ENCODE measurements at places on chromosomes 3 and 15.

GRCh38 chr3:89217148-89217685 lies 109.8 kb downstream of the EPHA3 start:
- DNase-seq = no peak

GRCh38 chr3:152524198-152525140 lies 255.7 kb downstream of the MBNL1 start:
- peak; percentile 35 for DNase-seq

DNA sequence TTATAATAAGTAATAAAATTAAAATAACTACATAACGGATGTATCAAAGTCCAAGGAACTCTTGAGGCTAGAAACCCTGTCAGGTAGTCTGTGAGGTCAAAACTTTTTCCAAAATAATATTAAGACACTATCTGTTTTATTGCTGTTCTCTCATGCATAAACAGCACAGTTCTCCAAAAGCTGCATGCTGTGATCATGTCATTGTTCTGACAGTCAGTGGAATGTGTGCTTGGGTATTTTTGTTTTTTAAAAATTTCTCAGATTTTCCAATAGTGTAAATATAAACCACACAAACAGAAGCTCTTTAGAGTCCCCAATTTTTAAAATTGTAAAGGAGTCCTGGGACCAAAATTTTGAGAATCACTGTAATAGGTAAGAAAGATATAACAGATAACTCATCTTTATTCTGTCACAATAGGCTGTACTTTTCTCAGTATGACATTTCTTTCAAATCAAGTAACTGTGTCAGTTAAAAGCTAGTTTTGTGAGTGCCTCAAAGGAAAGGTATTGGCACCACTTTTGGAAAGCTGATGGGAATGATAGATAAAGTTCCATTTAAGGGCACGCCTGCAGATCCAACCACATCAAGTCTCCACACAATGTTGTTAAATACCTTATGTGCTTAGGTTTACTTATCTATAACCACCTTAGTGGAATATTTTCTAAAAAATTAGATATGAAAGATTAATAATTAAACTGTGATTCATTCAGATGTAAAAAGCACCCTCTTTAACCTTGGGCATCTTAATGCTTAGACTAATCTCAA lies 49.3 kb downstream of the CEP152 start:
- no peak for DNase-seq

DNA sequence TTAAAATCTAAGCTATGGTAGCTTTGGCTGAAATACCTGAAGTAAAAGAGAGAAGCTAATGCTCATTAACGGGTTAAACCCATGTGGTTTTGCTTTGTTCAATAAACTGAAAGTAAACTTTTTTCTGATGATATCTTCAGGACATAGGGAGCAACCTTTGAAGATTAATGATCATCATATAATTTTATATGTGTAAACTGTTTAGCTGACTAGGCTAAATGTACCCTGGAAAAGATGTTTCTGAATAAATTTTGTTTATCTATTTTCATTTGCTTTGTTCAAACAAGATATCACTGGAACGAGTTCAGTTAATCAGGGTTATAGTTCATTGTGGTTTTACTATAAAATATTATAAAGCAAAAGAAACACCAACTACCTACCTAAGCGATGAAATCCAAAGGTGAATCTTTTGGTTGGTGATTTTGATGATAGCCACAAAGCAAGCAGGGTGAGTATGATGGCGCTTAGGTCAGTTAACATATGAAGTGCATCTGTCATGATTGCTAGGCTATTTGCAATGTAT lies 11.7 kb downstream of the SLC30A4 start:
- DNase-seq = no peak

DNA sequence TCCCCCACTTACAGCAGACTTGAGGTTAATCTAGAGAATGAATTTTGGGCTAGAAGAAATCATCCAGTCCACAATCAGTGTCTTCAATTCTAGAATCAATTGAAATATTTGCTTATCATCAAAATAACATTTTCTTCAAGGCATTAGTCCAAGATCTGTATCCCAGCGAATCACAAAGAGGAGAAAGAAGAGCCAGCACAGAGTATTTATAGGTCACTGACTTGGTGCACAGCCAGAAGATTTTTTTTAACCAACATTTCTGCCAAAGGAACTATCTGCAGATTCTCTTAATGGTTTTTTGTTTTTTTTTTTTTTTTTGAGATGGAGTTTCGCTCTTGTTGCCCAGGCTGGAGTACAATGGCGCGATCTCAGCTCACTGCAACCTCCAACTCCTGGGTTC lies 178.2 kb downstream of the TNIK start:
- DNase-seq = no peak

DNA sequence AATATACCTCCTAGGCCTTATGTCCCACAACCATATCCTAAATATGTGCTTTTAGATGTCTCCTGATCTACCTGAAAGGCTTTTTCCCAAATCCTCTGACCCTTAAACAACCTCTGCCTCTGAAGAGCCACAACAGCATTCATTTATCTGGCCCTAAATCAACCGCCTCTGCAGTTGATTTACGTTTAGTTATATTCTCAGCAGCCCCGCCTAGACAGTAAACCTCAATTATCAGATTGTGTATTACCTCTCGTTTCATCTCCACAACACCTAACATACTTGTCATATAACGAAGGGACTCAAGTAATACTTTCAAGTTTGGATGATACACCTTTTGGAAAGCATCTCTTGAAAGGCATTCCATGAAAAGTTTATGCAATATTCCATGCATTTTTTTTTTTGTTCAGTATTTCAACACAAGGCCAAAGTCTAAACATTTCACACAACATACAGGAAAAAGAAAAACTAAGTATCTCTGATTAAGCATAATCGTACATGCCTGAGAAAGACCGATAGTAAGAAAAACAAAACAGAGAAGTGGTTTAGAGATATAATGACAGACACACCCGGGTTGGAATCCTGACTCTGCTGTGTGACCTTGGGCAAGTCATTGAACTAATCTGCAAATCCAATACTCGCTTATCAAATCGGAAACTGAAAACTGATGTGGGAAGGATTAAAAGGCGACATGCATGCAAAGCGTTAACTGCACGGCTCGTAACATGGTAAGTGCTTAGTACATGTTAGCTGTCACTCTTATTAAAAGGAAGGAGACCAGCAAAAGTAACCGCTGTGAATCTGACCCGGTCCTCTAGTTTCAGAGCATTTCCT lies 778 bp downstream of the CRBN start:
- DNase-seq = no peak

GRCh38 chr3:70400194-70400593 lies 87.8 kb upstream of the MDFIC2 start:
- DNase-seq = no peak

DNA sequence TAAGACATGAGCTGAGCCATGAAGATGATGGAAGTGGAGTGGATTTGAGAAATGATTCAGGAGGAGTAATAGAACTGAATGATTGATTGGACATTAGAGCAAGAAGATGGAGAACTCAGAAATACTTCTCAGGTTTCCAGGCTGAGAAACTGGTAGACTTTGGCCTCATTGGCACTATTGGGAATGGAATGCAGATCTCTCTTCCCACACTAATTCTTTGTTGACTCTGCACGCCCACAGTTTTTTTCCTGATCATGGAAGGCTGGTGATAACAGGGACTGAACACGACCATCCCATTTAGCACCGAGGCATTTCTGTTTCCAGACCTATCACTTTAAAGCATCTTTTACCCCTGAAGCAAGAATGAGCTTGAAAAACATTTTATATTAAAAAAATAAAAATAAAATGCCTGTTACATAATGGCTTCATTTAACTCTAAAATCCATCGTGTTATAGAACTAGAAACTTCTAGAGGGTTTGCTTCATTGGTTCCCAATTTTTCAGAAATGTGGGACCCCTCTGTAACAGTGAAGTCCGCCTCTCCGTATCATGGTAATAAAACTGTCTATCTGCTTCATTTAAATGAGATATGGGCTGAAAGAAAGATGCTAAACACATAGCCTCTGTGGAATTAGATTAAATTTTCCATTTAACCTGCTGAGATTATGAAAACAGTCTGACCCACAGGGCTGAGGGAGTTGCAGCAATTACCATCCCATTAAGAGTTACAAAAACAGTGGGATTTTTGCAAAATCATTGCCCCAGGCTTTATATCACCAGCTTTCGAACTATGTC lies 562.0 kb upstream of the CFAP20DC start:
- DNase-seq = no peak

DNA sequence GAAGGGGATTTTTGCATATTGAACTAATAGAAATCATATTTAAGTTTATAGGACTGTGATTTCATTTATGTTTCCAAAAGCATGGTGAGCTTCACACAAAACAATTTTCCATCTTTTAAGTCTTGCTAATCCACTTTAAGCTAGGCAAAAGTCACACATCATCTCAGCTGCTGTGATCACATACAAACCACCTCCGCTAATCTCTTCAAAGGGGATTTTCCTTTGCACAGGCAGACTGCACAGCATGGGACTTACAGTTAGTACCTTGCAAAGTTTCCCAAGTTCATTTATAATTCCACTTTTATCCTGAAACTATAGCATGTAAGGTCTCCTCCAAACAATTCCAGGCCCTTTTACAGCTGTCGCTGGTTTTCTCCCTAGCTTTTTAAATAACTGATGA lies 225.1 kb upstream of the CNTN3 start:
- no peak for DNase-seq

DNA sequence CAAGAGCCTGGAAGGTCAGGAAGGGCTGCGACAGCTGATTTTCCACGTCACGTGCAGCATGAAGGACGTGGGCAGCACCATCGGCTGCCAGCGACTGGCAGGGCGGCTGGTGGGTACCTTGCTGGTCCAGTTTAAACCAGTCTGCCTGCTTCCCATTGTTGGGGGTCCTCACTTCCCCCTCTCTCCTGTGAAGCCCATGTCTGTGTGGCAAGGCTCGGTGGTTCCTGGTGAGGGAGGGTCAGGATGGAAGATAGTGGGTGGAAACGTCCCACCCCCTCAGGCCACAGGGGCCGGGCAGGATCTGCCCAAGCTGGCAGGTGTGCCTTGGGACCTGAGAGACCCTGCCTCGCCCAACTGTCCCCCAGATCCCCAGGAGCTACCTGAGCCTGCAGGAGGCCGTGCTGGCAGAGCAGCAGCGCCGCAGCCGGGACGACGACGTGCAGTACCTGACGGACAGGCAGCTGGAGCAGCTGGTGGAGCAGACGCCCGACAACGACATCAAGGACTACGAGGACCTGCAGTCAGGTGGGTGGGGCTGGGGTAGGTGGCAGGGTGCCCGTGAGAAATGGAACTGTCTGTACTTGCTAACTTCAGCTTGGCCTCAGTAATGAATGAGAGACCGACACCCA lies 108.2 kb downstream of the LRRK1 start:
- no peak for DNase-seq

- no peak for DNase-seq
Measured at GRCh38 chr15:79314811-79315210, 3.9 kb downstream of the TMED3 start.

DNA sequence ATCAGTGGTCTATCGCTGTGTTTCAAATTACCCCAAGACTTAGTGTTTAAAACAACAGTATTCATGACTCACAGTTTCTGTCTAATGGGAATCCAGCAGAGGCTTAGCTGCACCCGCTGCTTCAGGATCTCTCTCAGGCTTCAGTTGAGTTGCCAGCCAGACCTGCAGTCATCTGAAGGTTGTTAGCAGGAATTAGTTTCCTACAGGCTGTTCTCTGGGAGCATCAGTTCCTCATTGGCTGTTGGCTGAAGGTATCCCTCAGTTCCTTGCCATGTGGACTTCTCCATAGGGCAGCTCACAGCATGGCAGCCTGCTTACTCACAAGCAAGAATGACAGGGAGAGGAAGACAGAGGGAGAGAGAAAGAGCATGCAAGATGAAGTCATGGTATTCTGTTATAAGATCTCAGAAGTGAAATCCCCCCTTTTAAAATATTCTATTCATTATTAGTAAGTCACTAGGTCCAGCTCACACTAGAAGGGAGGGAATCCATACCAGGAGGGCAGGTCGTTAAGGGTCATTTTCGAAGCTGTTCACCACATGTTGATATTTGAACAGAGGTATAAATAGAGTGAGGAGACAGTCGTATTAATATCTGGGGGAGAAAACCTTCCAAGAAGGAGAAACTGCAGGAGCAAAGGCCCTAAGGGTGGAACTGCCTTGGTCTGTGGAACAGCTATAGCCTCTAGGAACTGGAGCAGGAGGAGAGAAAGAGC lies 473.9 kb upstream of the PPP2R3A start:
- no peak for DNase-seq

GRCh38 chr3:18531662-18532061 lies 106.5 kb upstream of the SATB1 start:
- DNase-seq = no peak

DNA sequence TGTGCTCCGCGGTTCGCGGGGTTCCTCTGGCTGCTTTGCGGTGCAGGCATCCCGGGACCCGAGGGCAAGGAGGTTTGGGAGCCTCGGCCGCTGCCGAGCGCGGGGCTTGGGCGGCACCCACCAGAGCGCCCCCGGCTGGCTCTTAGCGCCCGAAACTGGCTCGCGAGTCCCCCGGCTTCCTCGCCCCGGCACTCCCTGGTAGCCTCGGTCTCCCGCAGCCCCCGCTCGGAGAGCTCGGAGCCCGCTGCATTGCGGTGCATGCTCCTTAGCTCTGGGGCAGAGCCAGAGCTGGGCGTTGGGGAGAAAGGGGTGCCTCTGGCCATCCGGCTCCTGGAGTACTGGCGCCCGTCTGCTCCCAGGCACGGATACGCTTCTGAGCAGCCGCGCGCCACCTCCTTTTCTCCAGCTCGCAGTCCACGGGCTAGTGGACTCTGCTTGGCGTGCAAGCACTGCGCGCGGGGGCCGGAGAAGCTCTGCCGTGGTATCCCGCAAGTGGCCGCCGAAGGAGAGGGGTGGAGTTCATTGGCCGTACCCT lies 753 bp downstream of the EPHB1 start:
- no peak for DNase-seq

- DNase-seq = no peak
Measured at GRCh38 chr15:89089316-89090230, 1.3 kb downstream of the ABHD2 start.

- DNase-seq = no peak
Measured at GRCh38 chr15:90873998-90874605, 5.7 kb downstream of the FURIN start.

DNA sequence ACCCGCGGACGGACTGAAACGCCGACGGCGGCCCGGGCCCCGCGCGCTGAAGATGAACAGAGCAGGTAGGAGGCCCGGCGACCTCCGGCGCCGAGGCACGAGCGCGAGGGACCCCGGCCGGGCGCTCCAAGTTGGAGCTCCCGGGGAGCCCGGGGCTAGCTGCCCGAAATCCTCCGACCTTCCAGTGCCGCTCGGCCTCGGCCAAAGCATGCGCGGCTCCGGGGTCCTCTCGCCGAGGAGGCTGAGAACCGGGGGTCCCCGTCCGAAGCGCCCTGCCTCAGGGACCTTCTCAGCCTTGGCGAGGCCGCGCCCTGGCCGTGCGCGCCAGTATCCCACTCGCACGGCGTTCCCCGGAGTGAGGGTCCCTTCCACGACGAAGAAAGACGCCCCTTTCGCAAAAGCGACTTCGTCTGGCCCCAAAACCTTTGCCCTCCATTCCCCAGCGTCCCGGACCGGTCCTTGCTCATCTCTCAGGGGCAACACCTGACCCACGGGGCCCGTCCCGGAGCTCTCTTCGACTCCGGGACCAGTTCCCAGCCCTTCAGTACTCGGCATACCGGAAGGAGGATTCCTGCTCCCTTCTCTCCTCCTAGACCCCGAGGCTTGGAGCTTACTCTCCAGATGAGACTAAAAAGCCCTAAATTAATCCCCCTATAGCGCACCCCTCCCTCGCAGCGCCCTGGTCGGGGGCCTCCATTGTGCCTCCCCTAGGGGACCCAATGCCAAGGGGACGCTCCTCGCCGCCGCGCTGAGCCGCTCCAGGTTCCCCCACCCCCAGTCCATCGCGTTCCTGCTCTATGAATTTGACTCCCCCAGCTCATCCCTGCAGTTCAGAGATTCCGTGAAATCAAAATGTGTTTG lies 7.7 kb upstream of the FGD5 start:
- no peak for DNase-seq

GRCh38 chr3:40770061-40770460 lies 245.3 kb downstream of the ZNF621 start:
- DNase-seq = no peak
